Spinal cord (tissue), 10 donors: ENCODE measurements at places on chromosomes 5 and 9. TPM values are rescaled to one million over a fixed set of nuclear protein-coding genes. Genes with fewer than 3 reads are reported as not detected.

Gene BSPRY
- total RNA-seq: 0.79 TPM

Gene ZNF883
- 14.9 TPM for total RNA-seq

Gene DBH
- total RNA-seq: not detected

Gene C5orf63
- total RNA-seq: 8.9 TPM

Gene DPYSL3
- 200 TPM for total RNA-seq

Gene CCL21
- 0.44 TPM for total RNA-seq

Gene SNCB
- 13.6 TPM for total RNA-seq

Gene SMIM33
- total RNA-seq: not detected

Gene SCGB3A2
- total RNA-seq: not detected
